Upper lobe of right lung (tissue), 1 donor: ENCODE measurements at places on chromosomes 4 and X.

DNA sequence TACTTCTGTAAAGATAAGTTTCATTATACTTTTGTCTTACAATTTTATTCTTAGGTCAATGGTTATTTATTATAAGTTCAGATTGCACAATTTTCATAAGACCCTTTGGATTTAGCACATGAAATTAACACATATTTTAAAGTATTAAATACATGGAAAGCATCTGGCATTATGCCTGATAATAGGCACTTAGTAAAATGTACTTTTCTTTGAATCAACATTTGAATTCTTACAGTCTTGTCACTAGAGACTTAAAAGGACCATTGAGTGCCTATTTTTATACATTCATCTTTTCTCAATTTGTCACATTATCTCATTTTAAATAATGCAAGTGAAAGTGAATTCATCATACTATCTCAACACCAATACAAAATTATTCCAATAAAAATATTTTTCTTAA, 23.0 kb downstream of the NIPAL1 start:
- no peak for DNase-seq

DNA sequence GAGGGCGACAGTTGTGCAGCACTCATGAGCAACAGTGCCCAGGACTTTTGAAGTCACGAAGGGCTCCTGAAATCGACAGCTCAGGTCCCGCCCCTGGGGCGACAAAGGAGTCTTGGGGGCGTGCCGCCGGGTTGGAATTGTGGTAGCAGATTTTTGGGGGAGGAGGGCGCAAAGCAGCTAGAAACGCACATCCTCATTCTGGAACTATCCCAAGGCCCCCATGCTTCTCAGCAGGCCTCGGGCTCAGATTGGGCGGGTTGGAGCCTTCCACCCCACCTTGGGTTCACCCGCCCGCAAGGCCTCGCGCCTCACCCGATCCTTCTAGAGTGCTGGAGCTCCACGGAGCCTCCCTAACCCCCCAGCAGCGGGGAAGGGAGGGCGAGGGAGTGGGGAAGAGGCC, 85.5 kb downstream of the HPRT1 start:
- no peak for DNase-seq

- no peak for DNase-seq
Observed at GRCh38 chrX:143336261-143336660, 181.0 kb downstream of the SPANXN3 start.

DNA sequence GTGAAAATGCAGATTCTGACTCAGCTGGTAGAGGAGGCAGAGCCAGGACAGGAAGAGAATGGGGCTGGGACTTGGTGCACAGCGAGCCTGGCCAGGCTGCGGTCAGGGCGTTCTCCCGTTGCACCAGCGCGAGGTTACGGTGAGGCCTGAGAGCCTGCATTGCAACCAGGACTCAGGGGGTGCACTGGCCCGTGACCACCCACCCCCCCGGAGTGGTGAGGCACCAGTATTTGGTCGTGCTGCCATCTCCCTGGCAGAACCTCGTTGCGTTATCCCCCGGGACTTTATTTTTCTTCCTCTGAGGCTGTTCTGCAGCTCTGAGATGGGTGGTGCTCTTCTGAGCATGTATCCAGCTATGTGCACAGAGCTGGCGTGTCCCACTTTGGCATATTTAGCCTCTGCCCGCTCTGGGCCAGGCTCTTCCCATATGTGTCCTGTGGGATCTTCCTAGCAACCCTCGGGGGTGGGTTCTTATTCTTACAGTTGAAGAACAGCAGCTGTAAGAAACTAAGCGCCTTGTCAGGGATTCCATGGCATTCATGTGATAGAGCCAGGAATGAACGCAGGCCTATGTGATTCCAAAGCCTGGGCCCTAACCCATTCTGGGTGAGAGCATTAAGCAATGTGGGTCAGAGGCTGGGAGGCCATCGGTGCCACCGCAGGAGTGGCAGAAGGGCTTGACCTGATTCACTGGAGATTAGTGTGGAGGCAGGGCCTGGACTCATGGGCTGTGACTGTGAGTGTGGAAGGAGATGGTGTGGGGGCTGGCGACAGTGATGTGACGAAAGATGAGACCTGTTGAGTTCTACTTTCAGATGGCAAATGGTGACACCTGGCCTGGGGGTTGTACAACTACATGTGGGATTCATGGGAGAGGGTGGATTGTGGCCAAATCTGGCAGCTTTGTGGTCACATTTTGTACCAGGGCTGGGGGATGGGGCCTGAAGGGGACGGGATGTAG, 3.1 kb downstream of the TADA2B start:
- DNase-seq: no peak

GRCh38 chr4:27861381-27861787, 1000.7 kb downstream of the STIM2 start:
- DNase-seq: no peak

GRCh38 chr4:172818901-172819300, 349.7 kb upstream of the GALNT7 start:
- no peak for DNase-seq

DNA sequence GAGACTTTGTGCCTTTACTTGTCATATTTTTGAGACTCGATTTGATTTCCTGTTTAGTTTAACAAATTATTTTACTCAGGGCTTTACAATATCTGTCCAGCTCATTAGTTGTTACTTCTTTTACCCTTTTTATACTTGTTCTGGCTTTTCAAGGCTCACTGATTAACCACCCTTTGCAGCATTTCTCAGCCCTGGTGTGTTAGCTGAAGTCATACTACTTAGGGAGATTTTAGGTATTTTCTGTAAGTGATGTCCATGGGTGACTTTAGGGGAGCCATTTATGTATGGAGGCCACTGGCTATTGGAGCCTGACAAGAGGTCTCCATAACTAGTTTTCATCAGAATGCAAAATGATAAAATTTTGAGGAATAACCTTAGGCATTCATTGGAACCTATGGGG, 147.2 kb downstream of the RPA4 start:
- DNase-seq: no peak

DNA sequence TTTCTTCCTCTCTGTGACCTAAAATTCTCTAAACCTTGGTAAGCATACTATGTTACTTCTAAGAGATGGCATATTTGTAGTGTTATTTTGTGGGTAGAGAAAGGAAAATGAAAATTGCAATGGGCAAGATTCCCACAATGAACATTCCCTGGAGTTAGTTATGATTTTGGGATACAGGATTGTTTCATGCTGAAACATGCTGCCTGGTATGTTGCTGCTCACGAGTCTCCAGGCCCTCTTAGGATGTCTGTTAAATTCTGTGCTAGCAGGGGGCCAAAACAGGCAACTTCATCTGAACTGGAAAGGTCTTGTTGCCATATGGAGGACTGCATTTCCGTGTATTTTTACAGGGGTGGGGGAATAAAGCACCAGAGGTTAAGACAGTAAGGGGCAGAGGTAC, 18.9 kb upstream of the MSMO1 start:
- no peak for DNase-seq

- DNase-seq: no peak
Observed at GRCh38 chrX:133267621-133268020, 49.5 kb upstream of the TFDP3 start.

GRCh38 chr4:26454961-26455360, 35.3 kb downstream of the CCKAR start:
- DNase-seq: no peak

- DNase-seq: no peak
Observed at GRCh38 chrX:93673869-93674271, at the start of gene FAM133A. TSS of gene FAM133A (plus strand) at chrX:93674206. CDS start at chrX:93709420, 35,214 bp downstream.

GRCh38 chr4:42404001-42404400, 6.7 kb downstream of the SHISA3 start:
- DNase-seq: no peak

DNA sequence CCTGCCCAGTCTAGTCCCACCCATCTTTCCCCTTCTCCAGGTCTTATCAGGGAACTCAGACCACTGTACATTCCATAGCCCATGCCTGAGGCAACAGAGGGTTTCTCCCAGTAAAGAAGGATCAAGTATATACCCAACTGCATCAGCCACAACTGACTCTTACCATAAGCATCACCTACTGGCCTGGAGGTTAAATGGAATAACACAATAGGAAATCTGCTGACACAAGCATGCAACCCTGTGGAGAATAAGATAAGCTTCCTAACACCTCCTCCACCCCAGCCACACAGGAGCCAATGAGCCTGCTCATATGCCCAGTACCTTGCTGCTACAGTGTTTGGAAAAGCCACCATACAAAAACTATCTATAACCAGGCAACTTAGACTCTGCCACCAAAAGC, 34.6 kb upstream of the PLK4 start:
- DNase-seq: no peak

- DNase-seq: no peak
Observed at GRCh38 chrX:120464411-120464810, 4.7 kb downstream of the LAMP2 start.

GRCh38 chr4:51907006-51907669, 64.2 kb downstream of the DCUN1D4 start:
- no peak for DNase-seq

GRCh38 chr4:137967480-137968190, 274.5 kb downstream of the SLC7A11 start:
- no peak for DNase-seq

GRCh38 chr4:172543249-172543648, 625.4 kb upstream of the GALNT7 start:
- DNase-seq: no peak

- DNase-seq: no peak
Observed at GRCh38 chrX:56728321-56728720, 722 bp upstream of the NBDY start.
